ENCODE measurements at places on chromosomes 1 and 21.

- DNase-seq = no peak
Observed at GRCh38 chr1:52153898-52154297, 12.0 kb downstream of the ZFYVE9 start.

DNA sequence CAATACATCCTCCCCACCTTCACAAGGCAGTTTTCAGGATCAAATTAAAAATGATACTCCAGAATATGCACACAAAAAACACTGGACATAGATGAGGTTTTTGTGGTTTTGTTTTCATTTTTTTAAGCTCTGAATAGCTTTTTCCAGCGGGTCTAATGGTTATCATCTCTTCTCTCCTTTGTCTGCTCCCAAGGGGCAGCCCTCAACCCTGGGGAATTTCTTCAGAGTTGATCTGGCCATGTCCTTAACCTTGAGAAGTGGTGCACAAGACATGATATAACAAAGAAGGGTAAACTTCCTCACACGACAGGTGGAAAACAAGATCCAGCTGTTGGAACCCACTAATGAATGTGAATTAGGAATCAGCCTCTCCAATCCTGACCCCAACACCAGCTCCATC, 1.5 kb upstream of the CD244 start:
- DNase-seq = no peak

- DNase-seq = no peak
Observed at GRCh38 chr1:75310067-75310466, 175.9 kb downstream of the LHX8 start.

DNA sequence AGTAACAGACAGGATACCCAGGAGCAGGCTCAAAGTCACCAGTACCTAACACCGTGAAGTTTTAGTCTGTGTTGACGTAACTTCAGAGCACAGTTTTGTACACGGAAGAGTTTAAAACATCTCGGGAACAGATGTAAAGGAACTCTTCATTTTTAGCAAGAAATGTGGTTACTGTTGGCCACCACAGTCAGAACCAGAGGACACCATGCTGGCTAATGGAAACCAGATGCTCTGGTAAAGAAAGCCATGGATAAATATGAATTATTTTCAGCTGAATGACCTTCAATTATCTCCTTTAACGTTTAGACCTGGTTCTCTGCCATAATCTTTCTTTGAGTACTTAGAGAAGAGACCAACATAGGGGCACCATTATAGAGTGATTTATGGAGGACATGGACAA, 115.9 kb downstream of the NTMT2 start:
- DNase-seq = no peak

GRCh38 chr1:230711245-230711644, 2.7 kb downstream of the AGT start:
- DNase-seq = no peak

GRCh38 chr1:196372896-196373536, 235.2 kb downstream of the KCNT2 start:
- no peak for DNase-seq

DNA sequence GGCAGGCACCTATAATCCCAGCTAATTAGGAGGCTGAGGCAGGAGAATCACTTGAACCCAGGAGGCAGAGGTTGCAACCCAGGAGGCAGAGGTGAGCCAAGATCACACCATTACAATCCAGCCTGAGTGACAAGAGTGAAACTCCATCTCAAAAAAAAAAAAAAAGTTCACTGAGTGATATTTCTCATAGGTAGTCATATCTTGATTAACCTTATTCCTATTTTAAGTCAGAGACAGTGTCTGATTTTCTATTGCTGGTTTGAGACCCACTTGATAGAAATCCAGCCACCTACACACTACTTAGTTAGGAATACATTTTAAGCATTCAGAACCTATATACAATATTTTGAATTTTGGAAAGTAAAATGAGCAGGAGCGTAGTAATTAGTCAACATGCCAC, 357.4 kb upstream of the ADGRL2 start:
- no peak for DNase-seq

DNA sequence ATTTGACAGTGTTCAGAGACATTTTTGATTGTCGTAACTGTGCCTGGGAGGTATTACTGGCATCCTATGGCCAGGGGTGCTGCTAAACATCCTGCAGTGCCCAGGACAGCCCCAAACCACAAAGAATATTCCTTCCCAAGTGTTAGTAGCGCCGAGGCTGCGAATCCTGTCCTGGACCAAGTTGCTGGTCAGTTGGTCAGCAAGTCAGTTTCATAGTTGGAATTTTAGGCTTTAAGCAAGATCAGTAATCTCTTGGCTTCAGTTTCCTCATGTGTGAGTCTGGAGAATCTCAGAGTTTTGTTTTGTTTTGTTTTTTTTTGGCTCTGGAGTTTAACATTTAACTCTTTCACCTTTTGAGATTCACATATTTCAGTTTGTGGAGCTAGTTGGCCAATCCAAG, 65.0 kb downstream of the MTR start:
- DNase-seq = no peak

- DNase-seq = no peak
Observed at GRCh38 chr1:234941321-234942011, 187.2 kb downstream of the TOMM20 start.

DNA sequence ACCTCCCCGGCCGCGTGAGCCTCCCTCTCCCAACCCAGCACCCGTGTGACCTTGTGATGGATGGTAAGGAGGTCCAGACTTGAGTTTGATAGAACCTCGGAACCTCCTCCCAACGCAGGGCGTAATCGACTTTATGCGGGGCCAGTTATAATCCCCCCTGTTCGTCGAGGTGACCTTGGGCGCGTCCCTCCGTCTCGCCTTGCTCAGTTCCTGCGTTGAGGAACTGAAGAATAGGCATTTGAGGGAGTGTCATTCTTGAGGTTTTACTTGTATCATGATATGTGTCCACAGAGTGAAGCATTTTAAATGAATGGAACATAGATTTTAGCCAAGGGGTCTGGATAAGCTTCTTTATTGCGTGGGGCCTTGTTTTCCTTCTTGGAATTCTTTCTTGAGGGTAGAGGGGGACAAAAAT, 433 bp downstream of the TIMM17A start:
- DNase-seq = peak; percentile 43

GRCh38 chr1:80218112-80218511, 1211.6 kb upstream of the ADGRL4 start:
- DNase-seq = no peak

DNA sequence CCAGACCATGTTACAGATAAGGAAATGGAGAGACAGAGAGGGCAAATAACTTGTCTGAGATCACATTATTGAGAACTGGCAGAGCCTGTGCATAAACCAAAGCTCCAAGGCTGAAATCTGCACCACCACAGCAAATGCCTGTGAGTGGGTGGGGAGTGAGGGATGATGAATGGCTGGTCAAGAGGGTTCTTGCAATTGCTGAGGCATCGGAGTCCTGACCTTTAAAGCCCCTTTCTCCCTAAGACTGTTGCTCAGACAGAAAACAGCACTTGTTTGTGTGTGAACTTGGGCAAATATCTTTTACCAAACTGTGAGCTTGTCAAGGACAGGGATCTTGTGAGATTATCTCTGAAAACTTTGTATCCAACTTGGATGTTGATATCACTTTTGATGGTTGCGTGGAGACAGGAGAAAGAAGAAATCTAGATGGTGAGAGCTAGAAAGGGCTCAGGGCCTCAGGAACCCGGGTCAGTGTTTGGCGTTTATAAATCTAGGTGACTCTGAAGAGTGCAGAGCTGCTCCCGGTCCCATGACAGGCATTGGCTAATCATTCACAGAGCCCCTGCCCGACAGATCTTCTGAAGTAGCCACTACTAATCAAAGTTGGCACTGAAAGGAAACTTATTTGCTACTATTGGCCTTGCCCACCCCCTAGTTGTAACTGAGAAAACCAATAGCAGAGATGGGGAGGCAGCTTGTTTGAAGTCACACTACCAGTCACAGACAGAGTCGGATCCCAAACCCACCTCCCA, 122.3 kb downstream of the FOXD2 start:
- no peak for DNase-seq

GRCh38 chr1:27865821-27866220, 6.5 kb upstream of the THEMIS2 start:
- no peak for DNase-seq

- no peak for DNase-seq
Observed at GRCh38 chr1:196659471-196659870, 7.6 kb downstream of the CFH start.
